Left ventricle myocardium inferior (tissue), 1 donor: ENCODE measurements at places on chromosomes 11 and 22. TPM values are rescaled to one million over a fixed set of nuclear protein-coding genes. Genes with fewer than 3 reads are reported as not detected.

- no peak for DNase-seq
Measured at GRCh38 chr22:17827466-17827865, 53.2 kb upstream of the BID start.

- peak; percentile 25 for DNase-seq
Measured at GRCh38 chr22:24510637-24511625, 15.8 kb downstream of the UPB1 start.

GRCh38 chr11:130776061-130776419, 140.2 kb downstream of the SNX19 start:
- DNase-seq: no peak

- no peak for DNase-seq
Measured at GRCh38 chr11:87879118-87879517, 296.1 kb downstream of the RAB38 start.

GRCh38 chr11:111729831-111730311, 36.3 kb downstream of the PPP2R1B start:
- no peak for DNase-seq

GRCh38 chr11:115896084-115896483, 391.9 kb upstream of the CADM1 start:
- DNase-seq: no peak

DNA sequence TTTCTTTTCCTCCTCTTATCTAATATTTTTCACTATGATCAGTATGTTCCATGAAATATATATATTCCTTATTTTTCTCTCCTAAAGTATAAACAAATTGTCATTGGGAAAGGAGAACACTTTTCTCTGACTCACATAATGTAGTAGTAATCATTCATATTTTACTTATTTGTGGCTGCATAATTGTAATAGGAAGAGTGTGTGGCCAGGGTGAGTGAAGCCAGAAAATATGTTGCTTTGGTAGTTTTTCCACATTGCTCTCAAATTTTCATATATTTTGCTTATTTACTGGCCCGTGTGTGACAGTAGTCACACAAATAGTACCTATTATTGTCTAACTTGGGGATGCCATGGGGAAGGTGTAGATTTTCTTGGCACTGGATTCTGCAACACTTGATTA, 172.1 kb downstream of the DYNC2H1 start:
- no peak for DNase-seq

- DNase-seq: no peak
Measured at GRCh38 chr11:101692980-101693379, 109.2 kb upstream of the TRPC6 start.

DNA sequence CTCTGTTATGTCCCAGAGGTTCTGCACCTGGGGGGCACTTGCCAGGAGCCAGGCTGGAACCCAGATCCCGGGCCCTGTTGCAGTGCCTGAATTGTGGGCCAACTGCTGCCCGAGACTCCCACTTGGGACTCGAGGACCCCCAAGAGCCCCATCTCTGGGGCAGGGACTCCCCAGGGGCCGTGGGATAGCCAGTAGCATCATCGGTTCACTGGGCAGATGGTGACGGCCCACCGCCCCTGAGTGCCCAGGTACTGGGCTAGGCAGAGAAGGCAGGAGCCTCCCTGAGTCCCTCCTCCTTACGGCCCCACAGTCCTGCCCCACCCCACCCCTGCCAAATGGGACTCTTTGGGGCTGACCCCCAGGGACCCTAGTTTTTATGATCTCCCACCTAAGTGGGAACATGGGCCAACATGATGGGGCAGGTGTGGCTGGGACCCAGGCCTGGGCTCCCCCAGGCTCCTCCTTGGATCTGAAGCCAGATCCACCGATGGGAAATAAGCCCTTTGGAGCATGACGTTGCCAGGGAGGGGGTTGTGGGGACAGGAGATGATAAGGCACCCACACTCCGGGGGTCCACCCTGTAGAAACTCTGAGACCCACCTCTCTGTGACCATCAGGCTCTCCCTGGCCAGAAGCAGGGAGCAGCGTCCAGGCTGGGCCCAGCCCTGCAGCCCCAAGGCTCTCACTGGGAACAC, 94.5 kb upstream of the FGF3 start:
- DNase-seq: peak; percentile 6

- DNase-seq: no peak
Measured at GRCh38 chr11:60288531-60288930, 8.1 kb downstream of the MS4A4A start.

Gene CD3D
- total RNA-seq: not detected

Gene EPS8L2
- 2.2 TPM for total RNA-seq
